ENCODE measurements at places on chromosomes 5 and 9.

DNA sequence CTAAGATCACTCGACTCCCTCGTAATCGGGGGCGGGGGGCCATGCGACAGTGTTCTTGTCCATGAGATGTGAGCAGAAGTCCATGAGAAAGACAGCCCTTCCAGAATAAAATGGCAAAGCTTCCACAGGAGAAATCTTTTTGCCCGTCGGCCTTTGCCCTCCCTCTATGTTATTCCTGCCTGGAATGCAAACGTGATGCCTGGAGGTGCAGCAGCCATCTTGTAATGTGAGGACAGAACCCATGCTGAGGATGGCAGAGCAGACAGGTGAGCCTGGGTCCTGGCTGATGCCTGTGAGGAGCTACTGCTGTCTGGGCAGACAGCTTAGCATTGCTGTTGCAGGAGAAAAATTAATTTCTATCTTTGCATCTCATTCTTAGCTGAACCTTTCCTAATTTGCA lies 17.2 kb downstream of the MED10 start:
- no peak for DNase-seq

DNA sequence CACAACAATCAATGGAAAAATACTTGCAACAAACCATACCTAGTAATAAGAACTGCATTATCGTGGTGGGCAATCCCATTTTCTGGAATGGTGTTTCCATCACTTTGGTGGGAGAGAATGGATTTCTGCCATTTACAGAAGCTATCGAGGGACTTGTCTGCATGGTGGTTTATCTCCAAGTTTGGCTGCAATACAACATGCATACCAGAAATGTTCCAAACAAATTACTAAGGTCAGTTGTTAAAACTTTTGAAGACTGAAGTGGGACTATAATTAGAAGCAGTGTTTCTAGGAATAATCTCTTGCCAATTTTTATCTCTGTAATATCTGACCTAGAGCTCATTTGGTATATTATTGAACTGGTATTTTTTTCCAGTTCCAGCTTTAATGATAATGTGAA lies 30.3 kb downstream of the ADAMTS6 start:
- DNase-seq, result no peak

- DNase-seq, result no peak
Measured at GRCh38 chr5:176519810-176520720, 17.1 kb downstream of the RNF44 start.

DNA sequence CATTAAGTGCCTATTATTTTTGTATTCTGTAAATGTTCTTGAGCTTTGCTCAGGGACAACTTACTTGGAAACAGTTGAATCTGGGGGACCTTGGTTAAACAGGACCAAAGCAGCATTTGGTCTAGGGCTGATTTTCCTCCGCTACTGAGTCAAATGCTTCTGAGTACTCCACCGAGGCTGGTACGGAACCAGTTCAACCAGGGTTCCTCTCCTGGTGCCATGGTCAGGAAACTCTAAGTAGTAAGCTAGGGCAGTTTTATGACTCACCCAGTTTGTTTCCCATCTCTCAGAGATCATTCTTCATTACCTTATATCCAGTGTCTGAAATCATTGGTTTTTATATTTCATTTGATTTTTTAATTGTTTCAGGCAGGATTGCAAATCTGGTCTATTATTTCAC lies 111.9 kb upstream of the TNFAIP8 start:
- DNase-seq, result no peak

DNA sequence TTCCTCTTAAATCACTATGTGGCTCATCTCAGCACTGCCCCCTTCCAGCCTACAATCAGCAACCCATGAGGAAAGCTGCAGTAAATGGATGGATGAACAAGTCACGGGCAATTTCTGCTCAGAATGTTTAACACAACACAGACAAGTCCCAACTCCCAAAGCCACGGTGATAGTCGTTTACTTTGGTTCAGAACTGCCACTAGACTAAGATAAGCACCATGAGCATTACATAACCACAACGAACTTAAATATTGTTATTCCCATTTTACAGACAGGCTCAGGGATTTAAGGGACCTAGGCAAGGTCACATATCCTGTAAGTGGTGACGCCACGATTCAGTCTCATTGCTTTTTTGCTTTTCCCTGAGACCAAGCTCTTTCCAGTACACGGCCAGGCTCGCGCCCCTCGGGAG lies 2.0 kb upstream of the SMIM27 start:
- DNase-seq, result no peak

GRCh38 chr9:38200431-38200830 lies 131.4 kb upstream of the SHB start:
- no peak for DNase-seq

DNA sequence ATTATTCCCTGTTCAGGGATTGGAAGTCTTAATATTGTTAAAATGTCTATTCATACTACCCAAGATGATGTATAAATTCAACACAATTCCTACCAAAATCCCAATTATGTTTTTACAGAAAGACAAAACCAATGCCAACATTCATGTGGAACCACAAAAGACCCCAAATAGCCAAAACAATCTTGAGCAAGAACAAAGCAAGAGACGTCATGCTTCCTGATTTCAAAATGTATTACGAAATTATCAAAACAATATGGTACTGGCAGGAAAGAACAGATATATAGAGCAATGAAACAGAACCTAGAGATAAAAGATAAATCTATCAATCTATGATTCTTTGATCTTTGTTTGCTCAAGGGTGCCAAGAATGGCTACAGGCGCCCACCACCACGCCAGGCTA lies 237.9 kb downstream of the TAF11L14 start:
- DNase-seq, result no peak

DNA sequence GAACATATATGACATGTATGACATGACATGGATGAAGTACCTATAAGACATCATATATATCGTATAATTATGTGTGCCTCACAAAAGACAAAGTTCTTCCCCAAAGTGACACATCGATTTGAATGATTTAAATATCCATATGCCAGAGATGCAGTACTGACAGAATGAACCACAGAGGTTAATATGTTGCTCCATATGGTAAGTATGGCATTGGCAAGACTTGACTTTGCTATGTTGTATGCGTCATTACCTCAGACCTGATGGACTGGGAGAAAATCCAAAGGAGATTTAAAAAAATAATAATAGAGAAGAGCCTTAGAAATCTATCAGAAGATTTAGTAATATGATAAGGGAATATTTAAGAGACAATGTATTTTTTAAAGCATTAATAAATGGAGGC lies 263.2 kb downstream of the PJA2 start:
- no peak for DNase-seq

GRCh38 chr5:52886206-52886605 lies 98.5 kb downstream of the ITGA1 start:
- no peak for DNase-seq

- no peak for DNase-seq
Measured at GRCh38 chr9:83267741-83268140, 204.8 kb upstream of the RASEF start.

DNA sequence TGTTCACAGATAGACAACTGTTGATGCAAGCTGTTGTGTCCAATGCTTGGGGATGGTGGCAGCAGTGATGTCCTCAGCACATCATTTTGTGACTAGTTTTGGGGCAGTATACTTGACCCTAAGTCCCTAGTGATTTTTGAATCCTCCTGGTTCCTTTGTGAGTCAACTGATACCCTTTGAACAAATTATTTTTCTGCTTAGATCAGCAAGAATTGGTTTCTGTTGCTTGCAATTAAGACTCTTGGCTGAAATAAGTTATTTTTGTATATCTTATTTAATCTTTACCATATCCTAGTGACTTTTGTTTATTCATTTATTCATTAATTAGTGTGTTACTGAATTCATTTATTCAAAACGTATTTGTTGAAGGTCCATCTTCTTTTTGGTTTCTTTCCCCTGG lies 392.0 kb upstream of the SGCD start:
- no peak for DNase-seq

DNA sequence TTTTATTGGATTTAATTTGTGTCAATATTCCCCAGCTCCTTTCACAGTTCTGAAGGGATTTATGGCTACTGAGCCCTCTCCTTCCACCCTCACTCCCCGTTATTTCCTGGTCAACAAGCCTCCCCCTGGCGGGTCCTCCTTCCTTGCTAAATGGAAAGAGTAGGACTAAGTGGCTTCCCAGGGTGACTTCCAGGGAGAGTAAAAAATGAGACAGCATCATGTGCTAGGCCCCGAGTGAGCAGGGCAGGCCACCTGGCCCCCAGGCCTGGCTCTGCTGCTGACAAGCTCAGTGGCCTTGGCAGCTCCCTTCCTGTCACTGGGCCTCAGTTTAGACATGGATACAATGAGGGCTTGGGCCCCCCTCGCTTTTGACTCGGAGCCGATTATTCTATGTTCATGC lies 201.3 kb downstream of the HSPA4 start:
- no peak for DNase-seq

DNA sequence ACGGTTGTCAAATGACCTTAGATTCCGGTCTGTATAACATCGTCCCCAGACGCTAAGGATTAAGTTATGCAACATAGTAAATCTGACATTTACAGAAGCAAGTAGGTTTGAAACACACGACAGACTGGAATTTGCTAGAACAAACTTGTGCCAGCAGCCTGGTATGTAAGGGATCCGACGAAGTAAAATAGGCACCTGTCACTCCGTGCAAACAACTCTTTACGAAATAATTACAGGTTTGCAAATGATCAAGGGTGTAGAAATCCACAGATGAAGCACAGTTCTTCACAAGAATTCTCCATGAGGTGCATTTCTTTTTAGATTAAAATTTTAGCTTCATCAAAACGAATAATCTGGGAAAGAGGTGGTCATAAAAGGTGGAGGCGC lies 508 bp downstream of the MOCS2 start:
- no peak for DNase-seq

DNA sequence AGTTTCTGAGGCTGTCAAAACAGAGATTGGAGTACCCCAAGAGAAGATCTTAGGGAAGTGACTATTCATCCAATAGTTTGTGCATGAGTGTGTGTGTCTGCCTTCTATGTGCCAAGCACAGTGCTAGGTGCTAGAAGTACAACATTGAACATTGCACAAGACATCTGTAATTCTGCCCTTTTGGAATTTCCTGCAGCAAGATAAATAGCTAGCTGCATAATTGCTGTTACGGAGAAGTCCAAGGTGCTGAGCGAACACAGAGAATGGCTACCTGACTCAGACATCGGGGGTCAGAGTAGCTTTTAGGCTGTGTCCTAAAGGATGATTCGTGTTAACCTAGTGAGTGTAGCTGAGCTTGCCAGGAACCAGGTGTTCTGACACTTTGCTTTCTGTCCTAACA lies 44.8 kb downstream of the PAPPA start:
- DNase-seq, result no peak

DNA sequence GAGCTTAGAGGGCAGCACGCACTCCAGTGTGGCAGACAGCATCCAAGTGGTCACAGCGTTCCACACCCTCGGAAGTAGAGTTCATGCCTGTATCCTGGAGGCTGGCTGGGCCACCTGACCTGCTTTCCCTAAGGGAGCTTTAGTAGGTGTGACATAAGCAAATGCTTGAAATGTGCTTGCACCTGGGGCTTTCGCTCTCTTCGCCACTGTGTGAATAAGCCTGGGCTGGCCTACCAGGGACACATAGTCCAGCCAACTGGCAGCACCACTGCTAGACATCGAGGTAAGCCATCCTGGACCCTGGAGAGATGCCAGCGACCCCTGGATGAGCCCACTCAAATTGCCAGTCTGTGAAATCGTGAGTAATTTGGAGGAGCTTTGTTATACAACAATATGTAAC lies 24.9 kb upstream of the IRX4 start:
- no peak for DNase-seq

GRCh38 chr5:5313101-5313635 lies 109.3 kb upstream of the ICE1 start:
- no peak for DNase-seq

DNA sequence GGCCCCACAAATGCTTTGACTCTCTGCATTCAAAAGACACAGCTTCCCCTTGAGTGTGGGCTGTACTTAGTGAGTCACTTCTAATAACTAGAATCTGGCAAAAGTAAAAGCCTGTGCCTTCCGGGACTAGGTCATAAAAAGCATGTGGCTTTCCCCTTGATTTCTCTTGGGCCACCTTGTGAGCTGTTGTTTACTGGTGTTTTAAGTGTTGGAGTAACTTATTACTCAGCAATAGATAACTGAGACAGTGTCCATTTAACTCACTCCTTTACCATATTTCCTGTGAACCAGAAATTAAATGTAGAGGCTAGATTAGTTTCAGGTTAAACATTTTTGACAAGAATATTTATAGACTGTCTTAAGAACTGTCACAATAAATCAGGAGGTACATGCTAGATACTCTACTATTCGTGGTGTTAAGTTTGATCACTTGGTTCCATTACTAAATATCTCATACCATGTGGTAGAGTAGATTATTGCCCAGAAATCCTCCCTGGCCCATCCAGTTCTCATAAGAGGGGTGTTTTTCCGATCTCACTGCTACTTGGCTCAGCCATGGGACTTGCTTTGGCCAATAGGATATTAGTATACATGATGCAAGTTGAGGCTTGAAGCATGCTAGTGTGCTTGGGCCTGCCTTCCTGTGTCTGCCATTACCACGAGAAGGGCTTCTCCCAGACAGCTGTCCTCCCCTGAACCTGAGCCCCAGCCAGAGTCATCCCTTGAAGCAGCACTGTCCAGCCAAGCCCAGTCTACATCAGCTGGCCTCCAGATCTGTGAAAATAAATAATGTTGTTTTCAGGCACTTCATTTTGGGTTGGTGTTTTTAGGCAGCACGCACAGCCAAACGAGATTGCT lies 10.4 kb upstream of the CMBL start:
- DNase-seq, result peak; percentile 5
